ENCODE measurements at places on chromosomes 7 and 10. TPM values are rescaled to one million over a fixed set of nuclear protein-coding genes. Genes with fewer than 3 reads are reported as not detected.

The WDFY4 gene
- polyA plus RNA-seq = 3.5 TPM

- no peaks in the 10 kb centered on the region for H3K27me3 ChIP-seq
- H3K4me1 ChIP-seq = no peaks in the 10 kb centered on the region
- H3K4me3 ChIP-seq = no peak overlapping the region
- no peak for DNase-seq
Measured at GRCh38 chr7:67788669-67789068, 792.0 kb downstream of the TYW1 start.

DNA sequence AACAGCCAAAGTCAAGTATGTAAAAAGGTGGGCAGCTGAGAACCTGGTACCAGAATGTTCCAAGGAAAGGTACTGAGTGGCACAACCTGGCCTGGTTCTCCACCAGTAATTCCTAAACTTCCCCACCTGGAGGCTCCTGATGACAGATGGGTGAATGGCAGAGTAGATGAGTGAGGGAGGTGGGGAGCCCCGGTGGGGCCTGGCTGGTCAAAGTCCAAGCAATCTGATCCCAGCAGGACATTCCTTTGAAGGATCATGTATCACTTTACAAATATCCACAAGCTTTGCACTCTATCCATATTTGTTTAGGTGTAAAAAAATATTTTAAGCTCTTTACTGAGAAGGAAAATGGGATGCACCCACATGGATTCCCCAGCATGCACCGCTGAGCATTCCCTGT, 250.2 kb downstream of the DPP6 start:
- H3K4me3 ChIP-seq = no peak overlapping the region
- no peak overlapping the region for H3K27ac ChIP-seq
- no peak for DNase-seq
- H3K4me1 ChIP-seq = no peaks in the 10 kb centered on the region
- peaks cover 9% of the 10 kb centered on the region for H3K27me3 ChIP-seq

GRCh38 chr7:23276376-23276775, 22.8 kb upstream of the MALSU1 start:
- no peaks in the 10 kb centered on the region for H3K27me3 ChIP-seq
- no peaks in the 10 kb centered on the region for H3K36me3 ChIP-seq
- no peak overlapping the region for H3K4me3 ChIP-seq
- no peaks in the 10 kb centered on the region for H3K4me1 ChIP-seq

Measured in large intestine (tissue), 12 donors.